ENCODE measurements at places on chromosomes 7 and 10.

DNA sequence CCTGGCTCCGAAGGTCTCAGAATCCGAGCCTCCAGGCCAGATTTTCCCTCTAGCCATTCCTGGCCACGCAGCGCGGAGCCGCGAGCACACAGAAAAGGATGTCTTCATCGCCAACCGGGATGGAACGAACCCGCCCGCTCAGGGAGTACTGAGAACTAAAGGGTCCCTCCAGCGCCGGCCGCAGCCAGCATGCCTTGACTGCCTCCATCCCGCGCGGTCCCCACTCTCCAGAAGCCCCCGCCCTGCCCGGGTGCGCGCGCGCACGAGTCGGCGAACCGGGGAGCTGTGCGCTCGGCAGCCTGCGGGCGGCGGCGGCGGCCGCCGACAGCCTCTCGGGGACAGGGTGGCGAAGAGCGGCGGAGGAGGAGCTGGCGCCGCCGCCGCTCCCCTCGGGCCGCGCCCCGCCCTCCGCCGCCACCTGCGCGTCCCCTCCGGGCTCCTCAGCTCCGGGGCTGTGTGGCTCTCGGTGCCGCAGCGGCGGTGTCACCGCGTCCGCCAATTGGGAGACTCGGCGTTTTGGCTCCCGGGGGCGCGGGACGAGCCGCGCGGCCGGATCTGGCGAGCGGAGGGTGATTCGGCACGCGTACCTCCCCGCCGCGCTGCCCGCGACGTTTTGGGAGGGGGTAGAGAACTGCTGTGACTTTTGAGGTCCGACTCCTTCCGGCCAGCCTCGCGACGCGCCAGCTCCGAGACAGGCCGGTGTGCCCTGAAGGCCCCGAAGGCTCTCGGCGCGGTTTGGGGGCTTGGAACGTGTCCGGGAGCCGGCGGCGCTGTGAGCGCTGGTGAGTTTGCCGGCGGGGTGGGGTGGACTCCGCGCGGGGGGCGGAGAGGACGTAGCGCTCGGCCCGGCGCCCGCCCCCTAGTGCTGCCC is 453 bp upstream of the GALNT17 start:
- DNase-seq = no peak

- DNase-seq = no peak
These were observed 17.2 kb upstream of the LRRC17 start for GRCh38 chr7:102895602-102896001.

DNA sequence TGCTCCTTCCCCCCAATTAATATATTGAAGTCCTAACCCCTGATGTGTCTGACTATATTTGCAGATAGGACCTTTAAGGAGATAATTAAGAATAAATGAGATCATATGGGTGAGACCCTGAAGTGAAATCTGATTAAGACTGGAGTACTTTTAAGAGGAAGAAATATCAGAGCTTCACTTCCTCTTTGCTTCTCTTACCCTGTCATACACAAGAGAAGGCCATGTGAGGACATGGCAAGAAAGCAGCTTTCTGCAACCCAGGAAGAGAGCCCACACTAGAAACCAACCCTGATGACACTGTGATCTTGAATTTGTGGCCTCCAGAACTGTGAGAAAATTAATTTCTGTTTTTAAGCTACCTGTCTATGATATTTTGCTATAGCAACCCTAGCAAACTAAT is 44.2 kb downstream of the JMJD1C start:
- DNase-seq = peak; percentile 21

- no peak for DNase-seq
These were observed 79.9 kb downstream of the HBP1 start for GRCh38 chr7:107248551-107249316.

DNA sequence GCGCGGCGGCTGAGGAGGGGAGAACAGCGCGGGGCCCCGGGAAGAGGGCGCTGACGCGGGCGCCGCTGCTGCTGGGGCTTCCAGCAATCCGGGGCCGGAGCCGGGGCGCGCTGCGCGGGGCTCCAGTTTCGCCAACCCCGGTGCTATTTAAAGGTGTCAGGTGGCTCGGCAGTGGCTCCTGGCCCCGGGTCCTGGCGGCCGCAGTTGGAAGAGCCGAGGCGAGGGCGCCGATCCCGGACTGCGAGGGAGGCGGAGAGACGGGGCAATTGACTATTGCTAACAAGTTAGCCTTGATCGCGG is 347 bp downstream of the LBX1 start:
- no peak for DNase-seq
